ENCODE measurements at places on chromosomes 3 and 15. TPM values are rescaled to one million over a fixed set of nuclear protein-coding genes. Genes with fewer than 3 reads are reported as not detected.

Gene BBS4
- total RNA-seq, result 11.3 TPM

Gene ARHGEF3
- total RNA-seq, result 10.1 TPM

Gene FES
- total RNA-seq, result 41.3 TPM

Gene TGM5
- not detected for total RNA-seq

Gene ADIPOQ
- total RNA-seq, result not detected

Gene IGSF10
- total RNA-seq, result not detected

Gene NEK10
- 0.65 TPM for total RNA-seq

Gene REC114
- total RNA-seq, result not detected

Gene ACAD11
- 19.6 TPM for total RNA-seq

Gene MCTP2
- total RNA-seq, result 3.1 TPM

Gene UBE2Q2
- total RNA-seq, result 49.8 TPM

Measured in dermis lymphatic vessel endothelial cell (primary cell).